ENCODE measurements at places on chromosomes 12 and 14.

GRCh38 chr12:115866909-115867525 is 410.5 kb downstream of the MED13L start:
- DNase-seq, result no peak

DNA sequence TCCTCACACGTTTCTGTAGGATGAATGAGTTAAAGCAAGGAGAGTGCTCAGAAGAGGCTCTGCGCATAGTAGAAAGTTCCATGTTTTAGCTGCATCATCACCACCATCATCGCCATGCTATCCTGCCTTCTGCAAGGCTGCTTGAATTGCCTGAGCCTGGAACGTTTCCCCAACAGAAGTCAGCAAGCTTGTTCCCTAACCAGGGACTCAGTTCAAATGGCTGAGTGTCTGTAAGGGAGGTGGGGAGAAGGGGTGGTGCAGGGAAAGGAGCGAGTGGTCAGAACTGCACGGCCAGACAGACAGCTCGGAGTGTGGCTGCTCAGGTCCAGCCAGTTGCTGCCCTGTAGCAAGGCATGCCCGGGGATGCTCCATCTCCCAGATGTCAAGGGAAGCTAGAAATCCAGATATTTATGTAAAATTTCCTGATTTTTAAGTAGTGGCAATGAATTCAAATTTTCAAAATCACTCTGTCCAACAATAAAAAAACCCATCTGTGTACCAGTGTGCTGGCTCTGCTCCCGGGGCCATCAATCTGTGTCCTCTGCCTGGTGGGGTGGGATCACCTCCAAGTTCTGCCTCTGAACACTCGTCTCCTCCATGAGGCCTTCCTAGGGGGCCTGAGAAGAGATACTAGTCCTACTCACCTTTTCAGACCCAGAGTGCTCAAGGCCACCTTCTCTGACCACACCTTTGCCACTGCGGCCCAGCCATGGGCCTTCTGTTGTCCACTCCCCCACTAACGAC is 162.7 kb downstream of the FOXN3 start:
- DNase-seq, result no peak

DNA sequence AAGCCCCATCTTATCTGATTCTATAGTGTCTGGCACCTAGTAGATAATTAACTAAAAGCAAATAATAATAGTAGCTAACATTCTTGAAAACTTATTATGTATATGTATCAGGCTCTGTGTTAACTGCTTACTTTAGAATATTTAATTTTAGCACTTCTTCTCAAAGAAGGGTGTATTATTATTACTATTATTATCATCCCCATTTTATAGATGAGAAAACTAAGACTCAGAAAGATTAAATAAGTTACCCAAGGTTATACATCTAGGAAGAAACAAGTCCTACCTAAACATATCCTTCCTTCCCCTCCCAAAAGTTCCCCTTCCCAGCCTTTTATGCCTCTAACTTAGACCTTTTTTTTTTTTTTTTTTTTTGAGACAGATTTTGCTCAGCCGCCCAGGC is 61.4 kb downstream of the UBR7 start:
- DNase-seq, result no peak

GRCh38 chr14:24297190-24297964 is 2.2 kb downstream of the DHRS1 start:
- DNase-seq, result no peak

DNA sequence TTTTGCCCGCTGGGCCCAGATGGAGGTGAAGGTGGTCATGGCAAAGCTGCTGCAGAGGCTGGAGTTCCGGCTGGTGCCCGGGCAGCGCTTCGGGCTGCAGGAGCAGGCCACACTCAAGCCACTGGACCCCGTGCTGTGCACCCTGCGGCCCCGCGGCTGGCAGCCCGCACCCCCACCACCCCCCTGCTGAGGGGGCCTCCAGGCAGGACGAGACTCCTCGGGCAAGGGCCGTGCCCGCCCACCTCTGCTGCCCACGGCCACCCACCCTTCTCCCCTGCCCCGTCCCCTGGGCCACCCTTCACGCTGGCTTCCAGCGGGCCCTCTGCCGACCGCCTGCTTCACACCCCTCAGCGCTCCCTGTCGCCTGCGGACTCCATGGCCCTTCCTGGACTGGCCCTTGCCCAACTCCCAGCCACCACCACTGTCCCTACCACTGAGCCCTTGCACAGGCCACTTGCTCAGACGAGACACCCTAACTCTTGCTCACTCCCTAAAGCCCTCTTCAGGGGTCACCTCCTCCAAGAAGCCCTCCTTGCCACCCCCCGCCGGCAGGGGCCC is 42.5 kb downstream of the CYP46A1 start:
- no peak for DNase-seq

DNA sequence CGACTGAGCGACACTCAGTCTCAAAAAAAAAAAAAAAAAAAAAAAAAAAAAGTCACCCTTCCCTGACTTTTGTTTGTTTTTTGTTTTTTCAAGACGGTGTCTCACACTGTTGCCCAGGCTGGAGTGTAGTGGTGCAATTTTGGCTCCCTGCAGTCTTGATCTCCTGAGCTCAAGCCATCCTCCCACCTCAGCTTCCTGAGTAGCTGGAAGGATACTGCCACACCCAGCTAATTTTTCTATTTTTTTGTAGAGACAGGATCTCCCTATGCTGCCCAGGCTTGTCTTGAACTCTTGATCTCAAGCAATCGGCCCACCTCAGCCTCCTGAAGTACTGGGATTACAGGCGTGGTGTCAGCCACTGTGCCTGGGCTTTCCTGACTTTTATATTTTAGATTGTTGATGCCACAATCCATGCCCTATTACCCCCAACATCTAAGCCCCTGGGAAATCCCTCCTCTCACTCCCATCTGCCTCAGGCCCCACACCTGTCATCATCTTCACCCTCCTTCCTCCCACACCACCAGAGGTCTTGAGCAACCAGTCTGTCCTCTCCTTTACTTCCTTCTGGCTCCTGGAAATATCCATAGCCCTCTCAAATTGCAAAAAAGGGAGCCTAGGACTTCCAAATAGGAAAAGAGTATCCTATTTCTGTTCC is 7.8 kb downstream of the IKZF4 start:
- DNase-seq, result no peak

DNA sequence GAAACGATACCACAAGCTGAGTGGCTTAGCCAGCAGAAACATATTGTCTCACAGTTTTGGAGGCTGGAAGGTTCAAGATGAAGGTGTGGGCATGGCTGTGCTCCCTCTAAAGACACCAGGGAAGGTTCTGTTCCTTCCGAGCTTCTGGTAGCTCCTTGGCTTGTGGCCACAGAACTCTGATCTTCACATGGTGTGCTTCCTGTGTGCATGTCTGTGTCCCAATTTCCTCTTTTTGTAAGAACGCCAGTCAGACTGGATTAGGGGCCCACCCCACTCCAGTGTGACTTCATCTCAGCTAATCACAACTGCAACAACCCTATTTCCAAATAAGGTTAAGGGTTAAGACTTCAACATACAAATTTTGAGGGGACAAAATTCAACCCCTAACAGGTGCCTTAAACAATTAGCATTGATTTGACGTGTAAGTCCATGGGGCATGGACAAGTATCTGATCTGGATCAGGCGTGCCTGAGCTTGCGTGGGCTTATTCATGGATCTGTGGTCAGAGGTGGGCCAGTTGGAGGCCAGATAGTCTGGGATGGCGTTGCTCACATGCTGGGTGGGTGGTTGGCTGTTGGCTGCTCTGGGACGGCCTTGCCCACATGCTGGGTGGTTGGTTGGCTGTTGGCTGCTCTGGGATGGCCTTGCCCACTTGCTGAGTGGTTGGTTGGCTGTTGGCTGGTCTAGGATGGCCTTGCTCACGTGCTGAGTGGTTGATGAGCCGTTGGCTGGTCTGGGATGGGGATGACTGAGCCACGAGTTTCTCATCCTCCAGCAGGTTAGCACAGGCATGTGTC is 88.5 kb downstream of the LGMN start:
- no peak for DNase-seq

GRCh38 chr12:5063149-5063548 is 19.5 kb downstream of the KCNA5 start:
- DNase-seq, result no peak

DNA sequence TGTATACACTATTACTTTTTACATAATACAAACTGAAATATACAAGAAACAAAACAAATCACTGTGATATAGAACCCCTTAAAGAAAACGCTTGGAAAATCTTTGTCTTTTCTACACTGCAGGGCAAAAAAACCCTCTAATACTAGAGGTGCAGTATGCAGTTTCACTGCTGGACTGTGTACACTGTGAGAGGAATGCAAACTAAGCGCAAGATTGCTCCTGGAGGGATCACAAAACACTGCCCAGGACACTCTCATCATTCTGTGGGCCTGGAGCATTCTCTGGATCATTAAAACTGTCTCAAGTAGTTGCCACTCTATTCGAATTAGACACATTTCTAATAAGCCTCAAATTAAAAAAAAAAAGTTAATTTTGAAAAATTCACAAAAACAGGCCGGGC is 217.6 kb downstream of the MED13L start:
- DNase-seq, result no peak

DNA sequence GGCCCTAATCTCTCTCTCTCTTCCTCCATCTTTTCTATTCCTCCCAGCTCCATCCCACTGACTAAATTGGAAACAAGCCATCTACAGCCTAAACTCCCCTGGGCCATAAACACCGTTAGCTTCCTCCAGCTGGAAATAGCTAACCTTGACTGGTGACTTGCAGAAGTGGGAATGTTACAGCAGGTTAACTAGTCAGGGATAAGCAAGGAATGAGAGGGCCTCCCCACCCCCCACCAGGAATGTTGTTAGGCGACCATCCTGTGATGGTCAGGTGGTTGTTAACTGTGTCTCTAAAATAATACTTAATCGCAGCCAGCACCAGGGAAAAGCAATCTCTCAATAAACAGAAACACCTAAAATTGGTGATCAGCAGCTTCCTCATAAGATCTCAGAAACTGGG is 40.8 kb downstream of the MIS18BP1 start:
- DNase-seq, result no peak

GRCh38 chr14:63011623-63012022 is 33.6 kb downstream of the KCNH5 start:
- DNase-seq, result no peak

DNA sequence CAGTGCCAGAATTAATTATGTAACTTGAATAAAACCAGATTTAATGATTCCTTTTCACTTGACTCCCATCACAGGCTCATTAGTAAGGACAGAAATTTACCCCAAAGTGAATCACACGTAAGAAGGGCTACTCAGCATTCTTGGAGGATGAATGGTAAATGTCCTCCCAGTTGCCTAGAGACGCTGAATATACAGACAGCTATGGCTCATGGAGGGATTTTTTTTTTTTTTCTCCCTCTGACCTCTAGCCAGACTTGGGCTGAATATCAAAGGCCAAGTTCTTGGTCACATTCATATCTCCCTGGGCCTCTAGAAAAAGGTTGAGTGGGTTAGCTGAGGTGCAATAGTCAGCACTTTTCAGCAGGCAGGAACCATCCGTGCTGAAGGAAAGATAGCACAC is 77.5 kb downstream of the PHLDA1 start:
- DNase-seq, result no peak

DNA sequence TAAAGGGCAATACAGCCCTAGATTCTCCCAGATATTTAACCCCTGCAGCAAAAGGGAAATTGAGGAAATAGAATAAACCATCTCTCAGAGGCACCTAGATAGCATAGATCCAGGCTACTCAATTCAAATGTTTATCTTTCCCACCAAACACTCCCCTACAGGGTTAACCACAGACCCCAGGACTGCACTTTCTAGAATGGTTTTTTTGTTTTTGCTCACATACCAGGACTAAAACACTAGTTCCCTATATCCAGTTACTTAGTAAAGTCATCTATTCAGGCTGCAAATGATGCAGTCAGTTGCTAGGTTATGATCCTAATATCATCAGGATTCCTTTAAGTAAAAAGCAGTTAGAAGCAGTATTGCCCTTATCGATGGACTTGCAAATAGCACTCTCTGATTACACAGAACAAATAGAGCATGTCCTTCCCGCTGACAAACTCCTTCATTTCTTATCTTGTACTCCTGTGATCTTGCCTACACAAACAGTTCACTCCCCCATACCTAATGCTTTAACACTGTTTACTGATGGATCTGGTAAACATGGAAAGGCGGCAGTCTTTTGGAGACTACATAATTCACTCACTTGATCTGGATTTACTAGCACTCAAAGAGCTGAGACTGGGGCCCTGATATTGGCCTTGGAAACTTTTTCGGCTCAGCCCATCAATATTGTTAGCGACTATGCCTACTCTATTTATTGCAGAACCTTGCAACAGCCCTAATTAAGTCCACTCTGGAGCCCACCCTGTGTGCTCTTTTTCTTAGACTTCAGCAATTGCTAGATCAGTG is 257.2 kb upstream of the DIO2 start:
- no peak for DNase-seq

Measured in stimulated activated CD8-positive, alpha-beta memory T cell treated with anti-CD3 and anti-CD28 coated beads, Interleukin-7, amount 100 ng/mL, for 1 hour (primary cell).